ENCODE measurements at places on chromosomes 3 and 15. TPM values are rescaled to one million over a fixed set of nuclear protein-coding genes. Genes with fewer than 3 reads are reported as not detected.

The FAM98B gene
- 9.8 TPM for total RNA-seq

The ACSBG1 gene
- 7.4 TPM for total RNA-seq

The OSTN gene
- total RNA-seq = 0.09 TPM

GRCh38 chr3:15973940-15974339 is 176.2 kb upstream of the ANKRD28 start:
- H3K27ac ChIP-seq = no peak overlapping the region
- H3K4me1 ChIP-seq = no peaks in the 10 kb centered on the region
- no peaks in the 10 kb centered on the region for H3K27me3 ChIP-seq
- H3K4me3 ChIP-seq = no peak overlapping the region
- no peak for DNase-seq

DNA sequence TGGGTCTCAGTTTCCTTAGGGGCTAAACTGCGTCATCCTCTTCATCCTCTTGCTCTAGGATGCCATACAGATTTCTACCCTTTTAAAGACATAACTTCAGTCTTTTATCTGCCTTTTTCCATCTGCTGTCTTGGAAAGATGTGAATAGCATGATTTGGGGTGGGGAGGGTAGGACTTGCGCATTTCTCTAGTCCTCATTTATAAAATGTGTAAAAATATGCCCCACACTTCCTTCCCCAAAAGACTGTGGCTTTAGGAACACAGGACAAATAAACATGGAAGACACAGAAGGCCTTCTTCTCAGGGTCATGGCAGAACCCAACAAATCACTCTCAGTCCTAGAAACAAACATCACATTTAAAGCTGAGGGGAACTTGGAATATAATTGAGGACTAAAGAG is 48.4 kb upstream of the BCL6 start:
- H3K4me1 ChIP-seq = no peaks in the 10 kb centered on the region
- H3K36me3 ChIP-seq = no peaks in the 10 kb centered on the region
- DNase-seq = no peak
- no peaks in the 10 kb centered on the region for H3K27me3 ChIP-seq

DNA sequence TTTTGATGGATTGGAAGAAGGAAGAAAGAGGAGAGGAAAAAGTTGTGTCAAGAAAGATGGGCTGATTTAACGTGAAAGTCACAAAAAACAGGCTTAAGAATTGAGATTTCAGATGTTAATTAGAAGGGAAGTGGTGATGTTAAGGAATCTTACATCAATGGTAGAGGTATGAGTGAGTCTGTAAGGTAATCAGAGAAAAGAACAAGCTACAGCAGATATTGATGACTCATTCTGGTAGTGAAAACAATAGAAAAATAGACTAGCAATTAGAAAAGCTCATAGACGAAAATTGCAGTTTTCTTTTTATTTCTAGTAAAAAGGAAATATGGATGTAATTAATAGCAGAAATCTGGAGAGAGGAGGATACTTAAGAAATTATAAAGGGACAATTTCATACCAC is 559.6 kb downstream of the MCTP2 start:
- no peaks in the 10 kb centered on the region for H3K36me3 ChIP-seq
- DNase-seq = no peak
- H3K27ac ChIP-seq = no peak overlapping the region
- no peak overlapping the region for H3K4me3 ChIP-seq
